NK-92 treated with Interleukin-12 subunit alpha and Interleukin-12 subunit beta, amount 100 ng/mL, for 24 hours (cell line): ENCODE measurements at places on chromosomes 4 and X.

GRCh38 chr4:82680834-82681233 is 117.8 kb downstream of the SCD5 start:
- no peak for DNase-seq

GRCh38 chr4:86592553-86593249 is 1.4 kb upstream of the PTPN13 start:
- no peak for DNase-seq

DNA sequence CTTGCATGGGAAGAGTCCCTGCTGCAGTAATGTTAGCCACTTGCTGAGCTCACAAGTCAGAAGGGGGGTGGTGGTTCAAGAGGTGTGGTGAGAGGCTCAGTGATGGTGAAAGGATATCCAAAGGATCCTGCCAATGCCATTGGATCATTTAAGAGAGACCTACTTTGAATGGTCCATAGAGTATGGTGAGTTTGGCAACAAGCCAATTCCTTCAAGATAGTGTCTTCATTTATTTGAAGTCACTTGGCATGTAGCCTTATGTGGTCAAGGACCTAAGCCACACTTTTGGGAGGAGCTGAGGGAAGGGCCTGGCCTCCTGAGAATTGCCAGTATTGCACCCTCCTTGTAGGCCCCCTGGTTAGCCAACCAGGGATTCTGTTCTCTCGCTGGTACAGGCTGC is 87.9 kb downstream of the TSPAN7 start:
- no peak for DNase-seq

- DNase-seq: no peak
Measured at GRCh38 chr4:126954537-126955291, 678.0 kb upstream of the INTU start.

DNA sequence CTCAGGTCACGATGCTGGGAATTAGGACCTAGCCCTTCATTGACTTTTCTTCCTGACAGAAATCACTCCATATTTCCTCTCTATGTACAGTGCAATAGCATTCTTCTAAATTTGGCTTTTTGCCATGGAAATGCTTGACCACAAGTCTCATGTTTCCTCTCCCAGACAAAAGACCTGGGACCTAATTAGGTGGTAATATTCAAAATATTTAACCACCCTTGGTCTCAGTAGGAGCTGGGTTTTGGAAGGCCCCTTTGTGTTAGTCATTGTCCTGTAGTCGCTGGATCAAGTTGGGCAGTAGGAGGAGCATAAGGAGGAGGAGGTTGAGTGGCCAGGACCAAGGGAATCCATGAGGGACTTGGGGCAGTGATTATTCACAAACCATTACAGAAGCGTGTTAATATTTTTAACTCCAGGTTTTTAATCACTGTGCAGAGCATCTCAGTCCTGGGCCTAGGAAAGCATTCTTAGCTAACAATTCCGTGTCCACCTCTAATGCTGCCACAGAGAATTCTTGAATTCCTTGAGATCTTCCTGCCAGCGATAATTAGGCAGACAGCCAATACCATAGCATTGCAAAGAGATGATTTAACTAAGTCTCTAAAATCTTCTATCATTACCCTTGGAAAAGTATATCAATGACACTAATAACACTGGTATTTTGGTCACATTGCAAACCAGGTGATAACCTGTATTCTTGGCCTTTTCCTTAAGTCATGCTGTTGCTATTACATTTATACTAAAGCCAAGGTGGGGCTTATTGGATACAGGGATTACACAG is 25.0 kb upstream of the SHROOM4 start:
- DNase-seq: no peak

DNA sequence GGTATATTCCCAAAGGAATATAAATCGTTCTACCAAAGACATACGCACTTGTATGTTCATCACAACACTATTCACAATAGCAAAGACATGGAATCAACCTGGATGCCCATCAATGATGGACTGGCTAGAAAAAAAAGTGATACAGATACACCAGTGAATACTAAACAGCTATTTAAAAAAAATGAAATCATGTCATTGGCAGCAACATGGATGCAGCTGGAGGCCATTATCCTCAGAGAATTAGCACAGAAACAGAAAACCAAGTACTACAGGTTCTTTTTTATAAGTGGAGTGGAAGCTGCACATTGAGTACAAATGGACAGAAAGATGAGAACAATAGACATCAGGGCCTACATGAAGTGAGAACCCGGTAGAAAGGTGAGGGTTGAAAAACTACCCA is 81.4 kb downstream of the ANTXR2 start:
- DNase-seq: no peak

DNA sequence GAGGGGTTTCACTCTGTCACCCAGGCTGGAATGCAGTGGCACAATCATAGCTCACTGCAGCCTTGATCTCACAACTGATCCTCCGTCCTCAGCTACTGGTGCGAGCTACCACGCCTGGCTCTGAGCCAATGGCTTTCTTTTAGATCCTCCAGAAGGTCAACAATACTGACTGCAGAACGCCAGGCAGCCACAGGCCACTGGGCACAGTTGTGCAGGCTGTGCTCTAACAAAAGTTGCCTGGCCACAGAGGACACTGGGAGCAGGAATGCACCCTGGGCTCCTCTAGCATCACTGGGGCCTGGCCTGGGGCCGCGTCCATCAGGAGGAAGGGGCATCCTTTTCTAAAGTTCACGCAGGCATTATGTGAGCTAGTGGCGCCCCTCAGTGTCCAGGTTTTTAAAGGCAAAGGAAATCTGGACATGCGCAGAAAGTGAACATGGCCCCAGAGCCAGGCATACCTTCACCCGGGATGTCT is 14.9 kb upstream of the PORCN start:
- DNase-seq: no peak

DNA sequence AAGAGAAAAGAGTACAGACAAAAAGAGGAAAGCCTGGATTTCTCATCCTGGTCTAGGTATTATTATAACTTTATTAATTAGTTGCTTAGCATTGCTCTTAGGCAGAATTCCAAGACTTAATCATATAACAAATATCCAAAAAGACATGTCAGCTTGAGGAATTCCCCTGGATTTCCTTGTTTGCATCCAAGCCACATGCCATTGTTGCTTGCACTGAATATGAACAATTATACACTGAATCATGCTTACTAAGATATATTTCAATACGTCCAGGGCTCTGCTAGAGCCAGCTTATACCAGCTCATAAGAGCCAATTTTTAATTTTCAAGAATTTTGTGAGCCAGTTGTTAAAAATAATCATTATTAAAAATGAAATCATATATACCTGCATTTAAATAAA is 5.5 kb upstream of the TLR10 start:
- no peak for DNase-seq

GRCh38 chr4:41216294-41217019 is 2.1 kb upstream of the APBB2 start:
- no peak for DNase-seq

GRCh38 chr4:9870165-9870790 is 88.8 kb downstream of the DRD5 start:
- no peak for DNase-seq

- DNase-seq: no peak
Measured at GRCh38 chrX:259692-260355, 21.4 kb upstream of the PLCXD1 start.
